ENCODE measurements at places on chromosomes 2 and 18.

- no peak for DNase-seq
Observed at GRCh38 chr18:58048081-58048642, 4.1 kb downstream of the NEDD4L start.

DNA sequence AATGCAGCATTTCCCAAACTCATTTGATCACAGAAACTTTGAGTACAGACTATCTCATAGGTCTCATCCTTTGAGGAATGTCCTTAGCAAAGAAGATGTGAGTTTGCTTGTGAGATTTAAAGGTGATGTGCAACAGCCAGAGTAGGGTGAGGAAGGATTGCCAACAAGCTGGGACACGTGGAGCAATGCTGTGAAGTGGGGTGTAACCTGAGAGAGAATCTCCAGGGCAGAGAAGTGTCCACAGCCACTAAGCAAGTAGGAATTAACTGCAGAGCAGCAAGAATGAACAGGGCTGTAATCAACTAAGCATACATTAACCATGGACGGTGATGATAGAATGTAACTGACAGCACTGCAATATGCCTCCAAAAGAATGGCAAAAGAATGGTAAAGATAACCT, 469.9 kb upstream of the NRP2 start:
- no peak for DNase-seq

DNA sequence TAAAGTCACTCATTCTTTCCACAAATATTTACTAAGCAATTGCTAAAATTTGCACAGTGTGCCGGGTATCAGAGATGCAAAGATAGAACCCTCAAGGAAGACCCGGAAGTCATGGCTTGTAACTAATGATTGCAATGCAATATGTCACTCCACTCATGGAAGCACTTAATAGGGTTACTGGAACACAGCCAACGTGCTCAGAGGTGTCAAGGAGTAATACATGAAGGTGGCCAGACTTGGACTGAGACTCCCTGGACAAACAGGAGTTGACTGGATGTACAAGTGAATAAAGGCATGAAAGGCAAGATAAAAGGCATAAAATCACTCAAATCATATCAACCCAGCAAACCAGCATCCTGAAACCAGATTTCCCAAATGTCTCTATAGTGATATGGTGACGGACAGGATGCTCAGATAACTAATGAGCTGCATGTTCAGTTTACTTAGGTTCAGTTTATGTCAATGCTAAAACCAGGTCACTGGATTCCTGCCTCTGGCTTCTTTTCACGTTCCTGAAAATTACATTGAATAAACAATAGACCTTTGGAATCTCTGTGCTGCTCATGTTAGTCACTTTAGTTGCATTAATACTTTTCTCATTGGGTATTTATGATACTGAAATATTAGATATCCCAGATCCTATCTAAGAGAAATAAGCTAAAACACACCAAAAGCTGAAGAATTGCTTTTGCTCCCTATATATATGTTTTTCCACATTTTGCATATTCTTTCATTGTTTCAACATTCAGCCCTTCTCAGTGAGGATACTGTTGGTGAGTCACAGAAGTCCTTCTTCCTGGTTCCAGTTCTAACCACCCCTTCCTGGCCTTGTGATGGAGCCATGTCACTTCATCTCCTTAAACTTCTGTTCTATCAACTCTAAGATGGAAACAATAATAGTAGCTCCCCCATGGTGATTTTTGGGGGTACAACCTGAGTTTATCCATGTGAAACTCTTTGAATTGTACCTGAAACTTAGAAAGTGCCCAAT, 688.9 kb upstream of the ID2 start:
- DNase-seq, result peak; percentile 55

GRCh38 chr2:237474931-237475703, 11.9 kb upstream of the MLPH start:
- peak; percentile 78 for DNase-seq

GRCh38 chr2:120424274-120424796, 78.4 kb downstream of the INHBB start:
- DNase-seq, result no peak

GRCh38 chr2:217396586-217396985, 536.7 kb upstream of the TNP1 start:
- no peak for DNase-seq

DNA sequence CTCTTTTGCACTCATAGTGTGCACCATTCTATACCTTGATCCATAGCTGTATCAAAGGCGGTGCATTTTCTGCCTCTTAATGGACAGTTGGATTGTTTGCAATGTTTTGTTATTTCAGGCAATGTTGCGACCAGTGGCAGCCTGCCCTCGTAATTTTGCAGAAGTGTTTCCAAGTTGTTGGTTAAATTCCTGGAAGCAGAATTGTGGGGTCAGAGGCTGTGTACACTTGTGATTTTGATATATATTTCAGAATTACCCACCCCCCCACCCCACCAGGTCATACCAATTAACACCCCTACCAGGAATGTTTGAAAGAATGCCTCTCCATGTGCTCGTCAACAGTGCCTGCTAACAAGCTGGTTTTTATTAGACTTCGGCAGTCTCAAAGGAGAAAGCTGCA, 32.4 kb upstream of the IL1R1 start:
- DNase-seq, result no peak

DNA sequence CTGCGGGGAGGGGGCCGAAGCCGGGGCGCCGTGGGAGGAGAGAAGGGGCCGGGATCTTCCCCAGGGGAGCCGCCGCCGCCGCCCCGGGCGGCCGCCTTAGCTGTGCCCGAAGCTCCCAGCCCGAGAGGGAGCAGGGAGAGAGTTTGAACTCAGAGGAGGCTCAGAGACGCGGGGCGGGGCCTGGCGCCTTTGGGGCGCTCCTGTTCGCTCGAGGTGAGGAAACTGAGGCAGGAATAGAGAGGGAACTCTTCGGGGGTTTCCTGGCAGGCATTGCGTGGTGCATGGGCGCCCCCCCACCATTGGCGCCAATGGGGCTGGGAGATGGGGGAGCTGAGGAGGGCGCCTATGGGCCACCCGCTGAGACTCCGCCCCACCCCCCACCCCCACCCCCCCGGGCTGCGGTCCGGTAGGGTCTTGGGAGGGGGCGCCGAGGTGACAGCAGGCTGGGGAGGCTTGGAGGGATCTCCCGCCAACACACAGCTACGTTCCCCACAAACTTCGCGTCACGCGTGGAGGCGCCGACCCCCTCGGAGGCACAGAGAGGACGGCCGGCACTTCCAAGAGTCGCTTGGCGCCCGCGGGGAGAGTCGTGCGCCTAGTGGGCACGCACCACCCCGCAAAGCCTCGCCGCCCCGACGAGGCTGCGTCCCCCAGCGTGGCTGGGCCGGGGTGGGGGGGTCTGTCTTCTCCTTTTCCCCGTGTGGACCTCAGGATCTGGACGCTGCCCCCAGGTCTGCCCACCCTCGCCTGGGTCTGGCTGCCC, 680 bp downstream of the CTDSP1 start:
- no peak for DNase-seq

DNA sequence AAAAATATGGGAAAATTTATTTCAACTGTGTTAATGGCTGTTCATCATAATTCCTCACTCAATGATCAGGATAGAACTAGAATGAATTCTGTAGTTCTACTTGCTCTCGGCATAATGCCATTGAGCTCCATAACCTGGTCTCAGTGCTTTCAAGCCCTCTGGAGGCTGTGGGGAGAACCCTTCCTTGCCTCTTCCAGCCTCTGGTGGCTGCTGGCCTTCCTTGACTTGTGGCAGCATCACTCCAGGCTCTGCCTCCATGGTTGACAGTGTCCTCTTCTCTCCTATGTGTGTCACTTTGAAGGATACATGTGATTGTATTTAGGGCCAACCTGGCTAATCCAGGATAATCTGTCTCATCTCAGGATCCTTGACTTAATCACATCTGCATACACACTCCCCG, 26.9 kb upstream of the CABYR start:
- DNase-seq, result no peak

GRCh38 chr2:71612581-71613402, 159.4 kb downstream of the DYSF start:
- DNase-seq, result no peak

- DNase-seq, result no peak
Observed at GRCh38 chr2:224930990-224931389, 111.3 kb downstream of the DOCK10 start.

- DNase-seq, result peak; percentile 63
Observed at GRCh38 chr2:121095257-121096080, 189.5 kb downstream of the TFCP2L1 start.

DNA sequence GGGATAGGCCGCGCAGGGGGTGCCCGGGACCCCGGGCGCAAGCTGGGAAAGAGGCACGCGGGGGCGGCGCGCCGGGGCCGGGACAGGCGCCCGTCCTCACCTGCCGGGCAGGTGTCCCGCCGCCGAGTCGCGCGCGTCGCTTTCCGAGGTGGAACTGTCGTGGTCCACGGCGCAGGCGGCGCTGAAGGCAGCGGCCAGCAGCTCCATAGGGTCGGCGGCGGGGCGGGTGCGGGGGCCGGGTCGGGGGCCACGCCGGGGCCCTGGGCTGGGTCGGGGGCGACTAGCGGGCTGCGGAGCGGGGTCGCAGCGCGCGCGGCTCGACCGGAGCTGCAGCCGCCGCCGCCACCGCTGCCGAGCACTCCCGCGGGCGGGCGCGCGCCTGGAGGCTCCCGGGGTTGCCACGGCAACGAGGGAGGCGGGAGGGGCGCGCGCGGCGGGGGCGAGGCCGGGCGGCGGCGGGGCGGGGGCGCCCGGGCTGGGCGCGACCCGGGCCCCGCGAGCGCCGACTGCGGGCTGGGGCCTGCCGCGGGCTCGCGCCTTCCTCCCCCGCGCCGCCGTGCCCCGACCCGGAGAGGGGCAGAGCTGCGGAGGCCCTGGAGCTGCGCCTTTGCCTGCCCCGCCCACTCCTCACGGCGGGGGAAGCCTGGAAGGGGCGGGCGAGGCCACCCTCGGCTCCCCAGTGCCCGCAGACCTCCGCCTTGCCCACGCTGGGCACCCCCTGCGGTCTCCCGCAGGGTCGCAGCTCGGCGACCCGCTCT, 57.9 kb downstream of the SNORC start:
- DNase-seq, result no peak

GRCh38 chr2:170554278-170554955, 160.7 kb upstream of the SP5 start:
- DNase-seq, result no peak

DNA sequence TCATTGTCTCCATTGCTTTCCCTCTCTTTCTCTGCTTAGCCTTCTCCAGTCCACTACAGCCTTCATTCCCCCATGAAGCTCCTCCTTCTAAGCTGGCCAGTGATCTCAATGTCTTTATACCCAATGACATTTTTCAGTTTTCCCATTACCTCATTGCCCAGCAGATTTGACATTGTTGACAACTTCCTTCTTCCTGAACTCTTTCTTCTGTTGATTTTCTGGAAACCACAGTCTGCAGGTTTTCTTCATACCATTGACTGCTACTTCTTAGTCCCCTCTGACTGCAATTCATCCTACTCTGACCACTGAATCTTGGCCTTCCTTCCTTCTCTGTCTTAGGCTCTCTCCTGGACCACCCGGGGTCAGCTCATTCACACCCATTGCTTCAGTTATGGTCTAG, 22.9 kb upstream of the SPP2 start:
- DNase-seq, result no peak

- DNase-seq, result no peak
Observed at GRCh38 chr18:36724591-36725001, 104.2 kb downstream of the TPGS2 start.

DNA sequence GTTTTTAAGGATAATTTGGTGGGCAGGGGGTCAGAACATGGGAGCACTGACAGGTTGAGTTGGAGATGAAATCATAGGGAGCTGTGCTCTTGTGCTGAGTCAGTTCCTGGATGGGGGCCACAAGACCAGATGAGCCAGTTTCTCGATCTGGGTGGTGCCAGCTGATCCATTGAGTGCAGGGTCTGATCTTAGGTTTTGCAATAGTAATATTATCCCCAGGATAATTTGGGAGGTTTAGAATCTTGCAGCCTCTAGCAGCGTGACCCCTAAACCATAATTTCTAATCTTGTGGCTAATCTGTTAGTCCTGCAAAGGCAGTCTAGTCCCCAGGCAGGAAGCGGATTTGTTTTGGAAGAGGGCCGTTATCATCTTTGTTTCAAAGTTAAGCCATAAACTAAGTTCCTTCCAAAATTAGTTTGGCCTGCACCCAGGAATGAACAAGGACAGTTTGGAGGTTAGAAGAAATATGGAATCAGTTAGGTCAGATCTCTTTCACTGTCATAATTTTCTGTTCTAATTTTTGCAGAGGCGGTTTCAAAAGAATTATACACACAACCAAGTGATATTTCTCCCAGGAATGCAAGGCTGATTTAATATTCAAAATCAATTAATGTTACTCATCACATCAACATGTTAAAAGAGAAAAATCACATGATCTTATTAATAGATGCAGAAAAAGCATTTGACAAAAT, 23.0 kb downstream of the DBI start:
- peak; percentile 29 for DNase-seq

GRCh38 chr18:34801774-34802173, 91.7 kb downstream of the DTNA start:
- no peak for DNase-seq

DNA sequence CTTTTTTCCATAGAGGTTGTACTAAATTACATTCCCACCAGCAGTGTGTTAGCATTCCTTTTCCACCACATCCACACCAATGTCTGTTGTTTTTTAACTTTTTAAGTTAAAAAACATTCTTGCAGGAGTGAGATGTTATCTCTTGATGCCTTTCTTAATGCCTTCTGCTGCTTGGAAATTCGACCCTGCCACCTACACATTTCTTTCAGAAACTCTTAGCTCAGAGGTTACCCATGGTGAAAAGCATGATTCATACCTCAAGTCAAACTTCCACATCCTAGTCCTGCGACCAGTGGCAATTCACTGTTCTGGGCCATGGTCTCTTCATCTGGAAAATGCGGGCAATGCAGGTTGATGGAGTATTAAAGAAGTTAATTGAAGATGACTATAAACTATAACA, 12.7 kb upstream of the HNMT start:
- DNase-seq, result peak; percentile 69

DNA sequence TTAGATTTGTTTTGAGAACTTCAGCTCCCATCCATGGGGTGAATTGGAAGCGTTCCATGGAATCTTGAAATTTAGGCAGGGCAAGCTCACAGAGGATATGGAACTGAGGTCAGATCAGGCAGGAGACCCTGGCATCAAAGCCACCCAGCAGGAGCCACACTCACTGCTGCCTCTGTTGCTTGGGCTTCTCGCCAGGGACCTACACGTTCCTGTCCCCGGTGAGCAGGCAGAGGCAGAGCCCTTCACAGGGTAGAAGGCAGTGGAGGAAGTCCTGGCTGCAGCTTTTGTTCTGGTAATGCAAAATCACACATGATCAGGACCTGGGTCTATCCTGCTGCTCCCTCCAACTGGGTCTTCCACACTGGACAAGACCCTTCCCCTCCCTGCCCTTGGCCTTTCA, 42.1 kb downstream of the CAPN13 start:
- DNase-seq, result no peak

DNA sequence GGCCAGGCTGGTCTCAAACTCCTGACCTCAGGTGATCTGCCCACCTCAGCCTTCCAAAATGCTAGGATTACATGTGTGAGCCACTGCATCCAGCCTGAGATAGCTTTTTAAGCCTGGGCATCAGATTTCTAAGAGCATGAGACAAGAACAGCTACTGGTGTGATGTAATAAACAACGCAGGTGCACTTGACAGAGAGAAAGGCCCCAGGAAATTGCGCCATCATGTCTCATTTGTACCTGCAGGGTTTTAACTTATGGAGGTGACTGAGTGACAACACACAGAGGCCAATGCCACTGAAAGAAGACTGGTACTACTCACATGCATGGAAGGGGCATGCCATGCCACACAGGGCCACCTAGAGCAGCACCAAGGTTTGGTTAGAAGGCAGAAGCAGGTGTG, 209.4 kb downstream of the SP3 start:
- DNase-seq, result no peak

GRCh38 chr2:41764131-41764530, 283.7 kb upstream of the PKDCC start:
- no peak for DNase-seq
